ENCODE measurements at places on chromosomes 3 and 15. TPM values are rescaled to one million over a fixed set of nuclear protein-coding genes. Genes with fewer than 3 reads are reported as not detected.

ERICH6 gene
- total RNA-seq = under 0.01 TPM

MGLL gene
- 60.1 TPM for total RNA-seq

MESP2 gene
- 0.99 TPM for total RNA-seq

FAIM gene
- total RNA-seq = 9.4 TPM

POLG gene
- 61.3 TPM for total RNA-seq

ECT2 gene
- total RNA-seq = 14.6 TPM

IP6K2 gene
- total RNA-seq = 53.5 TPM

CYP19A1 gene
- 3.9 TPM for total RNA-seq

RBPMS2 gene
- total RNA-seq = not detected

HYKK gene
- total RNA-seq = 2.6 TPM

GOLGA8N gene
- total RNA-seq = 3.6 TPM

DNAH12 gene
- total RNA-seq = under 0.01 TPM

Data from fibroblast of lung (primary cell).